ENCODE measurements at places on chromosomes 1 and 21. TPM values are rescaled to one million over a fixed set of nuclear protein-coding genes. Genes with fewer than 3 reads are reported as not detected.

DNA sequence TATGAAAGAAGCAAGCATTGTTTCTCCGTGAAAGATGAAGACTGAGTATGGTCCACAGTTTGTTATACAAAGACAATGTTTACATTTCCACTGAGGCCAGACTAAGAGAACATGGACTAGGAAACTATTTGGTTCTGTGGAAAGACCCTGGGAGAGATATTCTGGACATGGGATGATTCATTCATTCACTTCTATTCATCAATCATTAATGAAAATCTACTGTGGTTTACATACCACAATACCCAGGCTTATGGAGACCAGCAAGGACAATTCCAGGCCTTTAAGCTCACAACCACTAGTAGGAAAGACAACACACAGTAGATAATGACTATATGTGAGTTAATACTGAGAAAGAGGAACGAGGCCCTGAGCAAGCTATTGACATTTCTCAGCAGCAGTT lies 125.4 kb downstream of the TBX15 start:
- no peak for DNase-seq

GRCh38 chr1:153277852-153278251 lies 18.4 kb downstream of the LORICRIN start:
- DNase-seq: no peak

Gene RGS7
- 0.04 TPM for polyA plus RNA-seq

DNA sequence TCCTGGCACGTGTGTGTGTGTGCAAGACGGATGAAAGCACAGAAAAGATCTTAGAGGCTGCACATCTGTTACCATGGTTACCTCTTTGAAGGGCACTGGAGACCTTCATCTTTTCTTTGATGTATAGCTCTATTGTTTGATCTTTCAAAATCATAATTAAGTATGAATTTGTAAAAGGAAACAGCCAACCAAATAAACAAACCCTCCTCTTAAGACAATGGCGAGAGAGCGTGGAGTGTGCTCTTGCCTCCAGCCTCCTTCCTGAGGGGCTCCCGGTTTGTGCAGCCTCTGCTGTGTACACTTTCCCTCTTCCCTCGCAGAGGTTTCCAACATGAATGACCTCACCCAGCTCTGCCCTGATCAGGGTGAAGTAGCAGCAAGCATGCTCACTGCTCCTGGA lies 27.9 kb downstream of the CACNA1S start:
- no peak for DNase-seq

GRCh38 chr1:221823561-221823960 lies 81.7 kb upstream of the DUSP10 start:
- no peak for DNase-seq

GRCh38 chr1:71918630-71919029 lies 363.7 kb downstream of the NEGR1 start:
- no peak for DNase-seq

DNA sequence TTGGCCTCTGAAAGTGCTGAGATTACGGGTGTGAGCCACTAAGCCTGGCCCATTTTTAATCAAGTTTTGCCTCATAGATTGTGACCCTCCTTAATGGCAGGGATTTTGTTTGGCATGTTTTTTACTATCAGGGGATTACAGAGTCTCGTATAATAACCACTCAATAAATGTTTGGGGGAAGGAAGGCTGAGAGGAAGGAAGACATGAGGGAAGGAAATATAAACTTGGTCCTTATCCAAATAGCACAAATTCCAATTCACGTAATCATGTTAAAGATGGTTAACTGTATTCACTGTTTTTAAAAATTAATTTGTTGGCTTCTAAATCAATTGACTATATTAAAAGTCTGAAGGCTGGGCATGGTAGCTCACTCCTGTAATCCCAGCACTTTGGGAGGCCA lies 30.9 kb upstream of the SERTAD4 start:
- no peak for DNase-seq

- no peak for DNase-seq
Measured at GRCh38 chr1:176033881-176034280, 173.2 kb downstream of the COP1 start.

DNA sequence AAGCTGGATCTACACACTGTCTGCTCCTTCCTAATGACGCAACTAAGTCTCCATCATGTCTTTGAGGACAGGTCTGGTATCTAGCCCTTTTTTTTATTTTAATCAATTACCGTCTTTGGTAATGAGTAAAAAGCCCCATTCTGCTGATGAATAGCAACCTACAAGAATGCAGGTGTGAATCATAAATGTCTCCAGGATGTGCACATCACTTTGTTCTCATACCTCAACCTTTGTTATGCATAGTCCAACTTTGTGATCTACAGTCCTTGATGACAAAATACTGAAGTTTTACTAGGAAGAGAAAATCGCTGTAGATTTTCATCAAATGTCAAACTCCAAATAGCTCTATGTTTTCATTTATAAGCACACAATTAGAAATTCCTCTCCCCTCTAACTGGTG lies 39.3 kb downstream of the PLPPR5 start:
- DNase-seq: no peak
